ENCODE measurements at places on chromosomes 1 and 21.
A peak's percentile ranks its signal among the peaks of the same experiment; 100 is the strongest.

GRCh38 chr1:167592475-167592874 is 37.6 kb upstream of the RCSD1 start:
- no peak for DNase-seq

DNA sequence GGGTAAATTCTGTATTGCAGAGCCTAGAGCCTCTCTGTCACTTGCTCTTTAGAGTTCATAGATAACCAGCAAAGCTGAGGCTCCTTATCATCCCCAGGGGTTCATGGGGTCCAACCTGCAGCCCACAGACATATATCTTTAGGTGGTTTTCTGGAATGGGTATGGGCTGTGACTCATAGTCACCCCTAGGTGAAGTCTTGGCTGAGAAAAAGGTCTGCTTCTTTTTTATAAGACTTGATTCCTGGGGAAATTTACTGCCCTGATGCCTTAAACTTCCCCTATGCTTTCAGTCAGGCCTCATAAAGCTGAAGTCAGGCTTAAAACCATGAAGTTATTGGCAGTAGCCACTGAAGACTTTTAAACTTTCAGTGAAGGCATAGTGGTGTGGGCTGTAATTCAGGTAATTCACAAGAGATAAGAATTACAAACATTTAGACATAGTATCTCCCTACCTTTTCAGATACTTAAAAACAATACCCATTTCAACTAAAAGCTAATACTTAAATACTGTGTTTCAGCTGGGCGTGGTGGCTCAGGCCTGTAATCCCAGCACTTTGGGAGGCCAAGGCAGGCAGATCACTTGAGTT is 46.8 kb downstream of the MACO1 start:
- DNase-seq, result no peak

- peak; percentile 10 for DNase-seq
Measured at GRCh38 chr1:32464716-32465577, at the start of gene ZBTB8B. ZBTB8B (plus strand) TSS chr1:32465072; CDS start chr1:32470625, 5,553 bp downstream.

DNA sequence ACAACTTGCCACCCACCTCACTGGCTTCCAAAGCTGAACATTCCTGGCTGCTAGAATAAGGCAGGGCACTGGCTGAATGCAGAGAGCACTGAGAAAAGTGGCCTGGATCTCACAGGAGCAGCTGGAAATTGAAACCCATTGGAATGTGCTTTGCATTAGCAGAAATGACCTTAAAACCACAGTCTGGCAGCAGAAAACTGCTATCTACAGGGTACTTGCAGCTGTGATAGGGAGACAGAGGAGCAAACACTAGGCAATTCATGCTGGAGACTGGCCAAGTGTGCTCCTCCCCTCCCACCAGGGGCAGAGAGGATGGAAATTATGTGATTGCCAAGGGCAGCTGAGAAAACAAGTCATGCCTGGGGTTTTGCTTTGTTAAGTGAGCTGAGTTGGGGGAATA is 47.2 kb downstream of the HSD3B1 start:
- peak; percentile 59 for DNase-seq

DNA sequence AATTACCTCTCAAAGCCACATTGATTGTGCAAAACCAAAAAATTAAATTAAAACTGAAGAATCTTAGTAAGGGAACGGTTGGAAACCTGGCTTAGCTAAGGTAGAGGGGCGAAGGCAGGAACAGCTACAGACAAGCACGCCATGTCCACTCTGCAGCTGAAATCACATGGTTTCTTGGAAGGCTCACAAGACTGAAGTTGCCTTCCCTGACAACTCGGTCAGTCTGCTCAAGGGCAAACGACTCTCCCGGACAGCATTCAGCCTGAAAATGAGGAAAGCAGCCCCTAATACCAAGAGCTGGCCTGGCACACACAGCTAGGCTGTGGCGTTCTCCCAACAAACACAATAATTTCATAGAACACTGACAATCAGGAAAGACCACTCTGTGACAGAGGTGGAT is 22.7 kb upstream of the BECN2 start:
- DNase-seq, result no peak

GRCh38 chr1:63486629-63487028 is 36.4 kb downstream of the ITGB3BP start:
- peak; percentile 34 for DNase-seq

DNA sequence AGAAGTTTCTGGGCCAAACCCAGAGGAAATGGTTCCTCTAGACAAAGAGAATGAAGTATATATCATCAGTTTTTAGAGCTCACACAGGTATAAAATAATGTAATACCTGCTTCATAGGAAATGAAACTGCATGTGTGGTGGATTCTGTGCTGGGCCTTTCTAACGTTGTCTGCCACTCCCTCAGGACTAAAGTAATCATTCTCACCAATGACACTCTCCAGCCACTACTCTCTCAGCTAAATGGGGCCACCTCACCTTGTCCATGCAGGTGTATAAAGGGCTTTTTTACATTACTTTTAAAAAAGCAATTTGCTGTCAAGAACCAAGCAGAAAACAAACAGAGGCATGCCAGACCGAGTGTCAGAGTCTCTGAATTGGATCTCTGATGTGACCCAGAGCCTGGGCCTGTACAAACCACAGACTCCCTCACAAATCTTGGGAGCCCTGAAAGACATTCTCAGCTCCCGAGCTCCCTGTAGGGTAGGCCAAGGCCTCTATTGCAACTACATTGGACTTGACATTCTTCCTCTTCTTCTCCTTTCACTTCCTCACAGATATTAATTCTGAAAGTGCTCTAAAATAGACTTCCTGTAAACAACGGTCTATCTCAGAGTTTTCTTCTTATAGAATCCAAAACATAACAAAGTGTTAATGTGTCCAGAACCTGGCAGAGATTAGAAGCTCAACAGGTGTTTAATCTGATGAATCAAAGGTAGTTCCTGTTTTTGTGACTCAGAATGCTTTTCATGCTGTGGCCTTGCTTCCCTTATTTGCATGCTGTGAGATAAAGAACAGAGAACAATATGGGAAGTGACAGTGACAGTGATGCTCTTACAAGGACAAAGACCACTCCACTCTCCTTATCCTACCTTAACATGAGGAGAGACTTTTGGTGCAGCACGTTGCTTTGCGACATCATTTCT is 8.6 kb downstream of the AIM2 start:
- DNase-seq, result no peak

DNA sequence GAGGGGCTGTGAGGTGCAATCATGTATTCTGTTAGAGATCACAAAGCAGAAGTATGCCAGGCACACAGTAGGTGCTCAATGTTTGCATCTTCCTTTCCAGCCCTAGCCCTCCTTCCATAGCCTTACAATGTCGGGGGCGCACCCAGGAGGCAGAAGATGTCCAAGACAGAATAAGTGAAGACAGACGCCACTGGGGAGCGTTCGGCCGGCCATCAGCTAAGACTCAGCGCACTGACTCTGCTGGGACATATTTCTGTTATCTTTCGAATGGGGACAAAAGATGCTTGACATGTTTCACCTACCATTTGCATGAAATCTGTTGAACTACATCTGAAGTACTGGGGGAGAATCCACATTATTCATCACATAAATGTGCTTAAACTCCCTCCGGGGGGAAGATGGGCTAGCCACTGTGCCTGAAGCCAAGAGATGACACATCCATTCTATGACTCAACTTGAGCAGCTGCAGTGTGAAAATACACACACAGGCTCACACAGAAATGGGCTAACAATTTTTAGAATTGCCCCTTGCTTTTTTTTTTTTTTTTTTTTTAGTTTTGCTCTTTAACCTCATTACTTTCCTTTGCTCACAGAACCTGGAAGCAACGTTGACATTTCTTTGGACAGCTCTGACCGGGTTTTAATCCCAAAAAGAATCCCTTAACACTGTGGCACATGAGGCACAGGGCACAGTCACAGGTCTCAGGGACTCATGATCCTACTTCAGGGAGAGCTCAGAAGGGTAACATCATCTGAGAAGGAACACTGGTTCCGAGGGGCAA is 7.9 kb downstream of the TIAM1 start:
- peak; percentile 68 for DNase-seq

- DNase-seq, result no peak
Measured at GRCh38 chr21:38988509-38989378, 183.0 kb downstream of the ETS2 start.

DNA sequence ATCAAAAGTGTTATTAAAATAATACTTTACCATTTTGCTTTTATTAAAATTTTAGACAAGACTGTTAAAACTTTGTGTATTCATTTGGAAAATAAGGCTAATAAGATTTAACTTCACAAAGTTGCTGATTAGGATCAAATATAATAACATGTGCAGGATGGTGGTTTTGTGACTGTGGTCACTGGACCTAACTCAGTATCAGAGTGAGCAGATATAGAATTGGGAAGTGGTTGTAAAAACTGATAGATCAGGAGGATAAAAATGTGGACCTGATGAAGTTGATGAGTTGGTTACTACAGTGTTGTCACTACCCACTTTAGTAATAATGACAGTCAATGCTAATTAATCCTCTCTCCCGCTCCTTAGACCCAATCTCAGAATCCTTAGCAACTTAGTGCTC is 186.4 kb downstream of the AKT3 start:
- DNase-seq, result no peak

DNA sequence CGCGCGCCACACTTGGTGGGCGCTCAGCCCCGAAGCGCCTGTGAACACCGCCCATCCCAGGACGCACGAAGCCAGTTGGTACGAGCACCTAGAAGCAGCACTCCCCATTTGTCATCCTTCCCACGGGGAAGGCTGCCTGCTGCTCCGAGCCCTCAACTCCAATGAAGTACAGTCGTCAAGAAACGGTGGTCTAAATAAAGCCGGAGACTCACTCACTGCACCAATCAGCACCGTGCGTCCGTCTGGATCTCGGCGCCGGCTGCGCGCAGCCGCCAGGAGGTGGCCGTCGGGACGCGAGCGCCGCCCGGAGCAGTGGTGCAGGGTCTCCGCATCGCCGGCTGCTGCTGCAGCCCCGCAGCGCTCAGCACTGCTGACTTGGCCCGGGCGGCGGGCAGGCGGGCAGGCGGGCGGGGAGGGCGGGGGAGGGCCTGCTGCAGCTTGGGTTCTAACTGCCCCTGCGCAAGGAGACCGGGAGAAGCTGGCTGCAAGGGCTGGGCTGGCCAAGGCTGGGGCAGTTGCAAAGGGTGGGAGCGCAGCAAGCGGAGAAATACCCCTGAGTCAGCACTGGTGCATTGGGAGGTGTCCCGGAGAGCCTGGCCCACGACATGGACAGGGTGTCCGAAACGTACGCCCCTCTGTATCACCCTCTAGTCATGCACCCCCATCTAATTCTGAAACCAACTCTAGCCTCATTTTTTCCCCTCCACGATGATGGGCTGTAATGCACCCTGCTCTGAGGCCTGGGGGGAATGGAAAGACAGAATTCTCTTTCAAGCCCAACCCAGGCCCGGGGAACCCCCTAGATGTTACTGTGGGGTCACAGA is 35.8 kb upstream of the H6PD start:
- DNase-seq, result no peak

DNA sequence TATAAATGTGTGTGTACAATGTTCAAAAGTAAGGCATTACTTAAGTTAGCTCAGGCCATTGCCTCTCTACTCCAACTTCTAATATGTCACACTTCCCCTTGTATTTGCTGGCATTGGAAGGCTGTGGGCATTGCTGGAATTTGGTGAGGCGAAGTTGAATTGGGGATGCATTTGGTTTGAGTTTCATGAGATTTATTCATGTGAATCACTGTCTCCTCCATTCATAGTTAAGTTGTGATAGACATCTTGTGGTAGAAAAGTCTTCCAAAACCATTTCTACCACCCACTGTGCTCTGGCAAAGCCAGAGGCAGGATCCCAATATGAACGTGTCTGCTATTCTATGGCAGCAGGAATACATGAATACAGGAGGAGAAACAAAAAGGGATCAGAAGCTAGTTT is 397.8 kb upstream of the USP24 start:
- DNase-seq, result no peak

DNA sequence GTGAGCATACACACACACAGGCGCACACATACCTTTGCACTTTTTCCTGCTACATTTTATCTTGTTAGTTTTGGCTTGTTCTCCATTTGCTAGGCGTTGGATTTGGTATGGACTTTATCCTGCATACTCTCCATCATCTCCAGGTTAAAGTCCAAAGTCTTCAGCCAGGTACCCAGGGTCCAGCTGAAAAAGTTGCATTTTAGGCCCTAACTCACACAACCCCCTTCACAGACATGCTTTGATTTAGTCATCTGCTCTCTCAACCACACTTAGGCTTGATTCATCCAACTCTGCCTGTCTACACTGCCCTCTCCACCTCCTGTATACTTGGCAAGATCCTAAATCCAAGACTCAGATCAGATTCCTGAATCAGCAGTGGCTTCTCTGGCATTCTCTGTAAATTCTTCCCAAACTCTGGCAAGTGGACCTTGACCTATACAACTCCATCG is 10.7 kb upstream of the LAMB3 start:
- DNase-seq, result no peak

- DNase-seq, result no peak
Measured at GRCh38 chr1:31488528-31488927, 75.5 kb downstream of the SERINC2 start.

DNA sequence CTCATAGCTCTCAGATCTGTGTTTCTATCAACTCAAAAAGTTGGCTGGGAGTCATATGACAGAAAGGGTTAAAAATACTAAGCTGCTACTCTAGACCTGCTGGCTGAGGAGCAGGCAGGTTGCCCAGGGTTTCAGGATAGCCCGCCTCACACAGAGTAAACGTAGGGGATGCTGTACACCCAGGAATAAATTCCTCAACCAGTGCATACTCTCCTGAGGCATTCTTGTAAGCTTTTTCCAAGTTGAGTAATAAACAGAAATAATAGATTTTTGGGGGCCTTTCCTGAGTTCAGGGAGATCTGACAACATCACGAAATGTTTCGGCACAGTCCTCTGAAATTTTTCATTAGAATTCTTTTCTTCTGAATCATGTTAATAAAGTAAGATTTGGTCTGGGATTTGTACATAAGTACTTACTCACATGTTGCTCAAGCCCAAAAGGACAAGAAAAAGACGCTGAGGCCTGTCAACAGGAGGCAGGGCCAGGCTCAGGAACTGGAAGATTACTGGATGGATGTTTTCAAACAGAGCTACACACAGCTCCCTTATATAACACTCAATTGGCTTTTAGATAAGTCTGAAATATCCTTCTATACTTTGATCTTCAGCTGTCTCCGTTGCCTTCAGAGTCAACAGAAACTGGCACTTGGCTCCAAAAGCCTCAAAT is 41.0 kb downstream of the TGFBR3 start:
- DNase-seq, result peak; percentile 77

DNA sequence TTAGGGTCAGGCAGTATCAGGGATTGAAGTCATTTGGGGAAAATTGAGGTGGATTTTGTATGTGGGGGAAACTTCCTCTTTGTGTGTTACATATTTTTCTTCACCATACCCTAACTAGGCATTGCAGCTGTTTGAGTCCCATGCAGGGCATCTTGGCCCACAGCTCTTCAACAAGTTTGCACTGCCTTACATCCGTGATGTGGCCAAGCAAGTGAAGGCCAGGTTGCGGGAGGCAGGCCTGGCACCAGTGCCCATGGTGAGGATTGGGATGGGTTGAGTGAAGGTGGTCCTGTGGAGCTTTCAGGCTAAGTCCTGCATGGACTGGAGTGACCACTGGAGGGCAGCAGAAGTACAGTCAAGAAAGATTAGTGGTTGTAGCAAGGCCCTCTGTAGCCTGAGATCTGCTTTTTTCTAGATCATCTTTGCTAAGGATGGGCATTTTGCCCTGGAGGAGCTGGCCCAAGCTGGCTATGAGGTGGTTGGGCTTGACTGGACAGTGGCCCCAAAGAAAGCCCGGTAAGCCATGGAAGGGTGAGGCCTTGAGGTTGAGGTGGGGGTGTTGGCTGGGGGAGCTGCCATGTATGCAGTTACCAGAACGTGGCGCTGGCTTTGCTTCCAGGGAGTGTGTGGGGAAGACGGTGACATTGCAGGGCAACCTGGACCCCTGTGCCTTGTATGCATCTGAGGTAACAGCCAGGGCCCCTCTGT is 2.4 kb downstream of the UROD start:
- DNase-seq, result peak; percentile 74

Measured in AG04450 (cell line).